HS-27A (cell line): ENCODE measurements at places on chromosomes 5 and 9.

GRCh38 chr5:88675708-88676636 is 207.0 kb downstream of the MEF2C start:
- no peak for DNase-seq

DNA sequence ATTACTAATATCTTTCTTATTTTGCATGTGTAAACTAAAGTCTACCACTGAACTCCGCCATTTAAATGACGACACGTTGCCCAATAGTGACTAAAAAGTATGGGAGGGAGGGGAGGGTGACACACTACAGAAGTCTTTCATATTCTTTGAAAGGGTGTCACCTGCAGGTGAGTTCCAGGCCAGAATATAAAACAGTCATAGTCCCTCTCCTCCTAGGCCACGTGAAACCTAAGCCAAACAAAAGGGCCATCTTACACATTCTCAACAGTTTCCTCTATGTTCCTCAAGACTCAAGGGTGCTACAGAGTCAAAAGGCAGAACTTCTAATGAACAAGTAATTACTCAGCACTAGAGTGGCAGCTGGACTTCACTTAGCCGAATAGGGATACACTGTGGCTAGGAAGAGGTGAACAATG is 6.4 kb downstream of the CEMIP2 start:
- no peak for DNase-seq

DNA sequence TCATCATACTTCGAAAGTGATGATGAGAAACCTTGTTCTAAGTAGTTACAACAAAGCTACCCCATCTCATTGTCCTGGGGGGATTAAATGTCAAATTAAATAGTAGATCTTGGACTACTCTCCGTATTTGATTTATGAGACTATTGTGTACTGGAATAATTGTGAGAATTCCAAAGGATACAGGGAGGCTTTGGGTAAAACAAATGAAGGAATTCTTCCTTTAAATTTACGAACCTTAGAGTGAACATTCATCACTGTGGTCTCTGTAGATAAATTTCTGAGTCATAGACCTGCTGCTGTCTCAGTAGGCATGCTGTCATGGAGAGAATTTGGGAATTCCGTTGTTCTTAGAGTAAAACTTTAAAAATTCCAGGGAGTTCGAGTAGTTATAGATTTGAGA is 836.2 kb downstream of the DNAH5 start:
- DNase-seq, result peak; percentile 34

DNA sequence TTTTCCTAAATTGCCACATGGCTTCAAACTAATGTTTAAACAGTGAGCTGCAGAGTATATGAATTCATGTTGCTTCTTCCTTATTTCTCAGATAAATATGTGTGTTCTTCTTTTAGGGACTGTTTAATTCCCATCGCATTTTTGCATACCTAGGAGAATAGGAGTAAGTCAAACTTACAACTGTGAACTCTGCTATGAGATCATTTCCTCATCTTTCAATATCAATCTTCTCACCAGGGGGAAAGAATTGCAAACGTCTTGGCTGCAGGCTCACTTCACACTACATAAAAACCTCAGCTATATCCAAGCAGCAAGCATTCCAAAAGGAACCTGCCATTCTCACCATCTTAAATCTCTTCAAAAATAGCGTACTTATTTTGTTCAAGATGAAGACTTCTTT is 271.0 kb downstream of the DNAH5 start:
- DNase-seq, result no peak

GRCh38 chr5:87877023-87877422 is 391.6 kb downstream of the TMEM161B start:
- no peak for DNase-seq

DNA sequence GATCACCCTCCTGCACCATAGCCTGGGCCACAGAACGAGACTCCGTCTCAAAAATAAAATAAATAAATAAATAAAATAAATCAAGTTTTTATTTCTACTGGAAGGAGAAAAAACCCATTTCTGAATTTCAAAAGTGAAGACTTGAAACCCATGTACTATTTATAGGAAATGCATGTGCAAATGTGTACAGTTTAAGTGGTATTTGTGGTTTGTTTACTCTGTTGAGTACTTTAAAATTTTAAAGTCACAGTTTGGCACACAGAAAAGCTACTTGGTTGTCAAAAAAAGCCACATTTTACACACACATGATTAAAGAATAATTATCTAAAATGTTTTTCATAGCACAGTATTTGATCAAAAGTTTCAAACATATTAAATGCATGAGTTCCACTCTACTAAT is 43.6 kb downstream of the NR3C1 start:
- DNase-seq, result no peak

DNA sequence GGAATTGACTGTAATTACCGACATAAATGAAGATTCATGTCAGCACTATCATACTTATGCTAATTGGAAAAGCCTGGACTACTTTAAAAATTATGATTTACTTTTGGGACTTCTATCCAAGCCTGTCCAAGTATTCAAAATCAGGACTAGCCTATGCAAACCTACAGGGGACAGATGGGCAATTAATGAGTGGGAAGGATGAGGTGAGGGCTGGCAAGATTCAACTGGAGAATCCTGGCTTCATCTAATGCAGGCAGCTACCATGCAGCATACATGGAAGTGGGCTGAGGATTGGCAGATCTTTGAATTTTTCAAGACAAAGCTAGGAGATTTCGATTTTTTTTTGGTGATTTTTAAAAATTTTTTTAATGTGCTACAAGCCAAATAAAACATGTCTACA is 532.6 kb downstream of the CSNK1G3 start:
- DNase-seq, result no peak

- no peak for DNase-seq
These were observed 32.1 kb downstream of the SNX24 start for GRCh38 chr5:122877518-122877917.

GRCh38 chr9:98944057-98944733 is 488 bp downstream of the COL15A1 start:
- DNase-seq, result no peak

DNA sequence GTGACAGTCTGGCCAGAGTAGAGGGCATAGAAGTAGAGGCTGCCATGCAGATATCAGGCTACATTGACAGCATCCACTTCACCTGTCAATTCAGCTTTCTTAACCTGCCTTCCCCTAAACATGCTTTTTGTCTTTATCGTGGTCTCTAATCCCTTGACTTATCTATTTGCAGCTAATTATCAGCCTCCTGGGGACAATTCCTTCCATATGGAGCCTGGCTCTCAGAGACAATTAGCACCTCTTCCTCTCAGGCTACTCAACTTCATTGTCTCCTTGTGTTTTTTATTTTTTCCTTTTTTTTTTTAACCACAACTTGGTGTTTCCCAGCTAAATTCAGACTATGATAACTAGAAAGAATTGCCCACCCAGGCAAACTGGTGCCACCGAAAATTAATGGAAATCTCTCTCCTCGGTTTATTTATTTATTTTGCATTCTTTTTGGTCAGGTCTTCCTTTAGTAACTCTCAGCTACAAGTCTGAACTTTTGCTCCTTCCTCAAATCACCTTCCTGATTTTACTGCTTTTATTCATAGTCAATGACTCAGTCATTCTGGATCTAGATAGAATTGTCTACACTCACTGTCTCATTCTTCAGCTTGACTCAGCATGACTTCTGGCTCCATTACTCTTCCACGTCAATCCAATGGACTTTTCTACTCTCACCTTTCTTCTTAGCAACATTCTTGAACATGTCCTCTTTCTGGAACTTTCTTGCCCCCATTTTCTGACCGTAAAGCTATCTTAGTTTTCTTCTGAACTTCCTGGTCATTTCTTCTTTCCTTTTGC is 63.0 kb upstream of the BASP1 start:
- no peak for DNase-seq

GRCh38 chr5:133154274-133155075 is 102.7 kb downstream of the HSPA4 start:
- no peak for DNase-seq

DNA sequence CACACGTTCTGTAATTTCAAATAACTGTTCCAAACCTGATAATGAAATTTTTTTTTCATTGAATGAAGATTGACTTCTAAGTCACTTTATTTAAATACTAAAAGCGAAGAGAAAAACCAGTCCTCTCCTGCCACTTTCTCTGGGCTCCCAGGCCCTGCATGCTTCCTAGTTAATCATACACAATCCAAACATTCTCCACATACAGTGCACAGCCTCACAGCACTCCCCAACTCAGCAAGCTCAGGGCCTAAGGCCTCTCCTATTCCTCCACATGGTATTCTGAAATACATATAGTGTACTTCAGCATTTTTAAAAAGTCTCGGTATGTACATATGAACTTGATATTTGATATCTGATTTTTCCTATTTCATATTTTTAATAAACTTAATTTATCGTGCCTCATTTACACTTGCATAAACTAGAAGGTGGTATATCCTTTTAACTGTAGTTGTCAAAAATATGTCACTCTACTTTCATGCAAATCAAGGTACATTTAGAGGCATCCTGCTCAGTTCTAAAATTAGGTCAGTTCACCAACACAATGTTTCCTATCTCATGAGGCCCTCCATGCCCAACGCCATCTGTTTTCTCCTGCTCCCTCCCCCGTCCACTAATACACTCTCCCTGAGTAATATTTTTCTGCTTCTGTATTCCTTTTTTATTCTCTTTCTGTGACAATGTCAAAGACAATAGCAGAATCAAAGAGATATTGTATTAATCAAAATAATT is 206.7 kb downstream of the ARRDC3 start:
- DNase-seq, result no peak

- DNase-seq, result no peak
These were observed 245.8 kb downstream of the TLE4 start for GRCh38 chr9:79817438-79818004.

DNA sequence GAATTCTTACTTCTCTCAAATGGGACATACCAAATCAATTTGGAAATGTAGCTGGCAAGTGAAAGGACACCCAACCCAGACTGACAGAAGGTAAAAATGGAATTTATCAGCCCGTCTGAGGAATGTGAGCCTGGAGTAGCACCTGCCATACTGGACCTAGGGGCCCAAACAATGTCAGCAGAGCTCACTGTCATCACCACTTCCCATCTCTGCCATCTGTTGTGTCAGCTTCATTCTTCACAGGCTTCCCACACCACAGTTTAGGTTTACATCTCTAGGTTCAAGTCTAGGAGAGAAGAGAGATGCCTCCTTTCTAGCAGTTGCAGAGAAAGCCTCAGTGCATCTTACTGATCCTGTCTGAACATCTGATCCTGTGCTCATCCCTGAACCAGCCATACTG is 222.4 kb downstream of the DOCK8 start:
- DNase-seq, result no peak

DNA sequence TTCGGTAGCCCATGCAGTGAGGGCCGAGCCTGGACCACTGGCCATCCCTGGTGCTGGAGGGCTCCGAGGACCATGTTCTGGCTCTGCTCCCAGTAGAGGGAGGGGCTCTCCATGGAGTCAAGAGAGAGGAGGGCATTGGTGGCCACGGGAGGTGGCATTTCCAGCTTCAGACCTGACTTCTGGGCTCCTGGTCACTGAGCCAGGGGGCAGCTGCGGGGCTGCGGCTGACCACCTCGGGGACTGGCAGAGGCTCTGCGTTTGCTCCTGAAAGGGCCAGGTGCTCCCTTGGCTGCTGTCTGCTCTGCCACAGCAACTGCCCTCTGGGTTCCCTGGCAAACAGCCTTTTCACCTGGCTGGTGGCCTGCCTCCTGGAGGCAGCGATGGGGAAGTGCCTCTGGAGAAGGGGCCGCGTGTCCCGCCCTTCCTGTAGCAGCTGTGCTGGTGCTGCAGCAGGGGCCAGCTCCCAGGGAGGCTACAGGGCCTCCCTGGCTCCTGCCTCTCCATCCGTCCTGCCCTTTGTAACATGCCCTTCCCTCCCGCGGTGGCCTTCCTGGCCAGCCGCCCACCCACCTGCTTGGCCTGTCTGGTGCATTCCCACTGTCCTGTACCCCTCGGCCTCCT is 144.6 kb downstream of the CACNA1B start:
- no peak for DNase-seq

GRCh38 chr5:147321569-147321968 is 86.7 kb downstream of the STK32A start:
- DNase-seq, result no peak

GRCh38 chr9:124768750-124769548 is 2.2 kb downstream of the NR6A1 start:
- DNase-seq, result no peak

- no peak for DNase-seq
These were observed 109.2 kb downstream of the BASP1 start for GRCh38 chr5:17326600-17327037.

DNA sequence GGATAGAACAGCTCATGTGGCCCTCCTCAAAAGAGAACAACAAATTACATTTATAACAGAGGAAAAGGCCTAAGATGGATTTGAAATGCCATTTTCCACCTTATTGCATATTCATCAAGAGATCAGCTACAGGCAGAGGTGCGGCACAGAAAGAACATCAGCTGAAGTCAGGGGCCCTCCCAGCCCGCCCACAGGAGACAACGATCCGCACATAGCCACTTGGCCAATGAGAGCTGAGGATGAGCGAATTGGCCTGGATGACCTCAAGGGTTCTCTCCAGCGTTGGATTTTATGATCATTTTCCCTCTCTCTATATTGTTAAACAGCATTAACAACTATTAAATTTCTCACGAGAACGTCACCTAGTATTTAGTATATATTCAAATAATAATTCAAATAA is 97.6 kb downstream of the GNAQ start:
- no peak for DNase-seq

GRCh38 chr5:129481161-129481560 is 21.1 kb downstream of the ADAMTS19 start:
- no peak for DNase-seq

DNA sequence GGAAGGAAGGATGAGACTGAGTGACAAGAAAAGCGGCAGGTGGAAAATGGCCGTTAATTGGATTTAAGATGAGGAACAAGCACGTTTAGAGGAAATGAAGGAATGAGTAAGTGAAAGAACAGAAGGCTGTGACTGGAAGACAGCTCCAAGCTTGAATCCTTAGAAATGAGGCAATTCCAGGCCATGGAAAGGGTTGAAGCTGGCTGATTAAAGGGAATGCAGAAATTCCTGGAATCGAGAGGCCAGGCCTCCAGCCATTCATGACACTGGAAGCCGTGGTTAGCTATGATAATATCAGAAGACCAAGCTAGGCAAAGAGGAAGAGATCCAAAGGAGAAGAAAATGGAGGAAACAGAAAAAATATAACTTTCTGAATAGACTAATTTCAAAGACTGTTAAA is 84.2 kb downstream of the ARL15 start:
- no peak for DNase-seq

GRCh38 chr5:10538103-10538788 is 25.6 kb upstream of the ANKRD33B start:
- no peak for DNase-seq

GRCh38 chr9:2158766-2159430 is 143.8 kb downstream of the SMARCA2 start:
- DNase-seq, result no peak

- DNase-seq, result no peak
These were observed 327.5 kb downstream of the EDIL3 start for GRCh38 chr5:84057211-84057610.

DNA sequence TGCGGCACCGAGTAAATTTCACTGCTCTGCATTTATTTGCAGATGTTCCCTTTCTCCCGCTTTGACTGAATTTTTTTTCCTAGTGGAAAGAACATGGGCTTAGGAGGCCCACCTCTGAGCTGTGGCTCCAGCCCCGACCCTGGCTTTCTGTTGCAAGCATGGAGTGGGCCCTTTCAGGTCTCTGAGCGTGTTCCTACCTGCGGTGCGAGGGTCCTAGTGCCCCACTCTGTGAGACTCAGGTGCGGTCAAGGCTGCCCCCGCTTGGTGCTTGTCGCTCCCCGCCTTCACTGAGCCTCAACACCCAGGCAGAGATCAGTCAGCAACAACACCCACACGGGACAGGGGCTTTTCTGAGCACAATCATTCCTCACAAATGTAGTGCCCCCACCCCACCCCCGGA is 32.0 kb downstream of the SLC6A3 start:
- DNase-seq, result no peak

- DNase-seq, result peak; percentile 59
These were observed 123.7 kb upstream of the CPEB4 start for GRCh38 chr5:173764332-173765028.
